ENCODE measurements at places on chromosomes 2 and 18.

DNA sequence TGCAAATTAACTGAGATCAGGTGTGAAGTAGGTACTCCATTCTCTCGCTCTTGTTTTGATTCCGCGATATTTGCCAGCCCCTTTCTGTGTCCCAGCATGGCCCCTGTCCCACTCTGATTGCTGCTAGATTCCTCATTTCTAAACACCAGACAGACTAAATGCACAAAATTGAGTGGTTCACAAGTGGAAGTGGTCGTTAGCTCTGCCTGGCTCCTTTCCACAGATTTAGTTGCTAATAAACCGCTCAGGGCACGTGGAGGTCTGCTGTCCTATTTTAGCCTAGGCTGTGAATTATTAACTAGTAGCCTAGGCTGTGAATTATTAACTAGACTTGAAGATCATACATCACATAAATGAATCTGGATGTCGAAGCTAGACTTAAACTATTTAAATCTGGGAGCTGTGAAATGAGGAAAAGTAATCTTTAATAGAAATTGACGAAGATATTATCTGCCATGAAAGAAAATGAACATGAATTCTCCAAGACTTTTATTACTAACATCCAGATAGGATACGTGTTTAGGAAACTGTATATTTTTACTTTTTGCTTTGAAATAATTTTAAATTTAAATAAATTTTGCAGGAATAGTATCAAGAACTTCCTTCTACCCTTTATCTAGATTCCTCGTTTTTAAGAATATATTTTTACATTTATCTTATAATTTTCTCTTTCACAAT lies 3.7 kb downstream of the IL1RL2 start:
- no peak for DNase-seq

GRCh38 chr2:74291218-74291544 lies 52.0 kb downstream of the SLC4A5 start:
- no peak for DNase-seq

DNA sequence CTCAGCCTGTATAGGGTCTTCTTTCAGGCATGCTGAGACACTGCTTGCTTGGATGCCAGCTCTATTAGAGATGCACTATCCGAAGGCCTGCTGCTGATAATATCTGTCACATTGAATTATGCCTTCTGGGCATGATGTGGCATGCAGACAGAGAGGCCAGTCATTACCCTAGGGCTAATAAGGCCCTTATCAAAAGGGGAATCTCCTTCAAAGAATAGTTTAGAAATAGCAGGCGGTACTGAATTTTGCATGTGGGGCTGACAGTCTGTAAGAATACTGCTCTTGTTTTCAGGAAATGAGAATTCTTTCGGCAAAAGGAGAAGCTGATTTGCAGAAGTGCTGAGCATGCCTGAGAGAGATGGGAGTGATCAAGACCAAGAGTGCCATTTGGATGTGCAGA lies 13.1 kb upstream of the LHCGR start:
- peak; percentile 1 for DNase-seq

DNA sequence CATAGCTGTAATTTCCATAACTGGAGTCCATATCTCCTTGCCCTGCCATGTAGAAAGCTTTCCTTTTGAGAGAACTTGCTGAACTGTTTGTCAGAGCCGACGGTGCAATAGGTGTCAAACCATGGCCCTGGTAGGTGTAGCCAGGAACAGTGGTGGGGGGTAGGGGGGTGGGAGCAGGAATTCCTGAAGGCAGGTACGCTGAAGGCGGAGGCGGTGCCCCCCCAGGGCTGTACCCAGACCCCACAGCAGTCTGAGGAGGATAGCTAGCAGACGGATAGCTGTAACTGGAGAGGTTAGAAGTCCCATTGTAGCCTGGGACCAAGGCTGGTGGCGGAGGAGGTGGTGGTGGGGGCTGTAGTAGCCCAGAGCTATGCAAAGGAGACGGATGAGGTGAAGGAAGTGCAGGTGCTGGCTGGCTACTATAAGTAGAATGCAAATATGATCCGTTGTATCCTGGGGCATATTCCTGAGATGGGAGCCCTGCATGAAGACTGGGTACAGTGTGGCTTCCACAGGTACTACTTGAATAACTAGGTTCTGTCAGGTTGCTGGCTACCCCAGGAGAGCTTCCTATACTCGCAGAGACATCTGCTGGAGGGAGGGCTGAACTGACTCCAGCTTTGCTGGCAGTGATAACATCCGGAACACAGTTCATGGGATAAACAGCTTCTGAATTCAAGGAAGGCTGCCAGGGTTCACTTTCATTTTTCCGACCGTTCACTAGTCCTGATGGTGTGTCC lies 124.8 kb downstream of the FIGN start:
- DNase-seq, result no peak

DNA sequence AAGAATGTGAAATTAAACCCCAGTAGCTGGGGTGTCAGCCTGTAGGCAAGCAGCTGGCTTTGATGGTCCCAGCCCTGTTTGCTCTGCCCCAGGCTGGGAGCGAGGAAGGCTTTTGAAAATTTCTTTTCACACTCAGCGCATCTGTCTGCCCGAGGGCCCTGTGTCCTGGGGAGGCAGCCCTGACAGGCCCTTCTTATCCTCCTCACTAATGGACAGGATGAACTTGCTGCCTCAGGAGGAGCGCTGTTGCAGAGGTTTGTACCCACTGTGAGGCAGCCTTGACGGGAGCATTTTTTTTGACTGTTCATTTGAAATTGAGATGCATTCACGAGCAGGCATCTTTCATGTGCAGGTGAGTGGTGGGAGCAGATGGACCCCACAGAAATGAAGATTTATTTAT lies 62.4 kb downstream of the SERPINB8 start:
- DNase-seq, result no peak

All from EH (cell line).